MCF 10A (cell line): ENCODE measurements at places on chromosomes 3 and 15. TPM values are rescaled to one million over a fixed set of nuclear protein-coding genes. Genes with fewer than 3 reads are reported as not detected.

DNA sequence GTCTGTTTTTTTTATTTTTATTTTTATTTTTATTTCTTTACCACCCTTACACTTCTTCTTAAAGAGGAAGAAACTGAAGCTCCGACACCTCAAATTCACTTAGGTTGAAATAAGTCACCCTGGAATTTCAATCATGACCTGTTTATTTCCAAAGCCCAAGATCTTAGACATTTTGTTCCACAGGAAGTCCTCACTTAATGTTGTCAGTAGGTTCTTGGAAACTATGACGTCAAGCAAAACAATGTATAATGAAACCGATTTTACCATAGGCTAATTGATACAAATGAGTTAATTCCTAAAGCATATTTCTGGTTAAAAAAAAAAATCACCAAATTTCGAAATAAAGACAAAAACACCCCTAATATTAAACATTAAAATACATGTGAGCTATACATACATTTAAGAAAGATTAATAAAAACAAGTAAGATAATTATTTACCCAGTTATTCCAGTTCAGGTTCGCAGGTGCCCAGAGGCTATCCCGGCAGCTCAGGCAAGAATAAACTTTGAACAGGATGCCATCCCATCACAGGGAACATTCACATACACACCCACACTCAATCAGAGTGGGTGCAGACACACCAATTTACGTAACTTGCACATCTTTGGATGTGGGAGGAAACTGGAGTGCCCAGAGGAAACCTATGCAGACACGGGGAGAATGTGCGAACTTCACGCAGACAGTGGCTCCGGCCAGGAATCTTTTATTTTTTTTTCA, 391.0 kb downstream of the RAP2B start:
- no peak for DNase-seq
- no peak overlapping the region for H3K4me3 ChIP-seq
- no peak overlapping the region for H3K27ac ChIP-seq

- no peaks in the 10 kb centered on the region for H3K36me3 ChIP-seq
- DNase-seq, result no peak
- no peaks in the 10 kb centered on the region for H3K27me3 ChIP-seq
- H3K27ac ChIP-seq, result peak overlapping the region; percentile 82
- H3K4me3 ChIP-seq, result no peak overlapping the region
Observed at GRCh38 chr3:157122832-157123427, 37.0 kb downstream of the CCNL1 start.

- no peak overlapping the region for H3K4me3 ChIP-seq
- no peaks in the 10 kb centered on the region for H3K4me1 ChIP-seq
- no peaks in the 10 kb centered on the region for H3K27me3 ChIP-seq
- no peak for DNase-seq
Observed at GRCh38 chr3:71226565-71227269, 356.8 kb downstream of the FOXP1 start.

DNA sequence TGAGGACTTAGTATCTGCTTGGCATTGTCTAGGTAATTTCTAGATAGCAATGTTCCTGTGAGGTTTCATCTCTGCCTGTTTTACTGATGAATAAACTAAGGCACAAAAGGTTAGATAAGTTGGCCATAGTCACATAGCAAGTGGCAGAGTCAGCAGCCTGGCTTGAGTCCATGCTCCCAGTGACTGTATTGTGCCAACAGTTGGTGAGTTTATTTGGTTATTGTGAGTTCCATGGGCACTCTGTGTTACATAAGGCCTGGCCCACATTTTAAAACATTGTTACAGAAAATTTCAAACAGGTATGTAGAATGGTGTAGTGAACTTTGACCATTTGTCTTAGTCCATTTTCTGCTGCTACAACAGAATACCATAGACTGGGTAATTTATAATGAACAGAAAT, 15.2 kb downstream of the MCM2 start:
- H3K4me1 ChIP-seq, result peaks cover 12% of the 10 kb centered on the region
- H3K4me3 ChIP-seq, result no peak overlapping the region
- H3K27me3 ChIP-seq, result no peaks in the 10 kb centered on the region
- H3K27ac ChIP-seq, result peak overlapping the region; percentile 49

GRCh38 chr3:122067214-122067550, 12.0 kb downstream of the CD86 start:
- no peak overlapping the region for H3K27ac ChIP-seq
- H3K4me1 ChIP-seq, result no peaks in the 10 kb centered on the region
- H3K4me3 ChIP-seq, result no peak overlapping the region
- peaks cover 6% of the 10 kb centered on the region for H3K36me3 ChIP-seq
- no peaks in the 10 kb centered on the region for H3K27me3 ChIP-seq

- H3K27ac ChIP-seq, result no peak overlapping the region
- no peak overlapping the region for H3K4me3 ChIP-seq
Observed at GRCh38 chr3:74559261-74559660, 55.2 kb downstream of the CNTN3 start.

The PP2D1 gene
- not detected in 2 replicates for total RNA-seq

GRCh38 chr3:102511639-102512038, 76.8 kb downstream of the ZPLD1 start:
- H3K36me3 ChIP-seq, result no peaks in the 10 kb centered on the region
- H3K27ac ChIP-seq, result no peak overlapping the region

- H3K27ac ChIP-seq, result peak overlapping the region; percentile 21
- no peak overlapping the region for H3K4me3 ChIP-seq
- H3K27me3 ChIP-seq, result no peaks in the 10 kb centered on the region
- H3K36me3 ChIP-seq, result peaks cover 52% of the 10 kb centered on the region
Observed at GRCh38 chr15:60469893-60470641, 8.9 kb downstream of the ICE2 start.

GRCh38 chr3:183357564-183358079, 70.8 kb downstream of the MCF2L2 start:
- H3K4me3 ChIP-seq, result no peak overlapping the region
- no peak overlapping the region for H3K27ac ChIP-seq
- no peaks in the 10 kb centered on the region for H3K27me3 ChIP-seq
- peaks cover 6% of the 10 kb centered on the region for H3K36me3 ChIP-seq
- H3K4me1 ChIP-seq, result peaks cover 6% of the 10 kb centered on the region

The GRK7 gene
- not detected in 2 replicates for total RNA-seq
